ENCODE measurements at places on chromosomes 3 and 15.

DNA sequence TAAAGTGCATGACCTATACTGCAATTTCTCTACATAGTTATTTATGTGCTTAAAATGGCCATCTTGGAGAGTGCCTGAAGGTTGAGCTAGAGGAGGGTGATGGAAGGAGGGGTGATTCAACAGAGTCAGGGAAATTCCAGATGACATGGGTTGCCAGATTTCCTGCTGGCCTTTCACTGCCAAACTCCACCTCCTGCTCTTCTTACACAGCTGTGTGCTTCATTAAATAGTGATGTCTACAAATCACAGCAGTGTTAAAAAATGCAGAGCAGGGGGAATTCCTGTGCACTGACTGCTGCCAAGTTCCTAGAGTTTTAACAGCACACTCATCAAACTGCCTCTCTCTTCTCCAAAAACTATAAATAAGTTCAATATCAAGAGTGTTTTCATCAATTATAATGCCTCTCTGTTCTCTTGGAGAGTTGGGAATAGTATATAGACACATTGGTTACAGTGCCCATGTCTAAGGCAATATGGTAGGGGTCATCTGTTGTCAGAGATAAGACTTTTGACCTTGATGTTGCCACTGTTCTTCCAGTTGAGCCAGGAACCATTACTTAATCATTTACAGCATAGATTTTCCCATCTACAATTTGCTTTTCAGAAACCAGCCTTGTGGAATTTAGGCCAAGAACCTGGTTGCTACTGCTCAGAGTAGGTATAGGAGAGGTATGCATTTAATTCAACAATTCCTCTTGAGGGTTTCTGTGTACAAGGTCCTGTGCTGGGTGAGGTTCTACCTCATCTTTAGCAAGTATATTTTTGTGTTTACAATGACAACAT is 79.6 kb downstream of the TP63 start:
- DNase-seq = peak; percentile 26

- DNase-seq = no peak
Observed at GRCh38 chr3:53089511-53089910, 40.7 kb downstream of the RFT1 start.

DNA sequence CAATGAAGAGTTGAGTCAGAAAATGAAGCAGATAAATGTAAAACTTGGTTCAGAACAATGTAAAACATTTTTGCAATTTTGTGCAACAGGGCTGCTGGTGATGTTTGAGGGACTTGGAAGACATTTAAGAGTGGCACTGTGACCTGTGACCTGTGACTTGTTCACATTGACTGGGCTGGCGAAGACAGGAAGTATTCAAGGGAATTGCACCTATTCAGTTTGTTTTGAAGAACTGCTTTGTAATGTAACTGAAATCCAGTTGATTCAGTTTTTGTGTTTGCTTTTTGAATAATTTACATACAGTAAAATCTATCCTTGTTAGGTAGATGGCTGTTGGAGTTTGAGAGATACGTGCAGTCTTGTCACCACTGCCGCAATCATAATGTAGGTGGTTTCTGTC is 35.4 kb downstream of the MCTP2 start:
- DNase-seq = peak; percentile 18

GRCh38 chr3:190424478-190425439 is 24.9 kb downstream of the TMEM207 start:
- peak; percentile 67 for DNase-seq

GRCh38 chr3:125693887-125694286 is 98.6 kb upstream of the OSBPL11 start:
- DNase-seq = no peak

GRCh38 chr3:4750306-4750968 is 228.8 kb upstream of the BHLHE40 start:
- DNase-seq = no peak

- DNase-seq = no peak
Observed at GRCh38 chr3:73600293-73600938, 24.3 kb downstream of the PDZRN3 start.

DNA sequence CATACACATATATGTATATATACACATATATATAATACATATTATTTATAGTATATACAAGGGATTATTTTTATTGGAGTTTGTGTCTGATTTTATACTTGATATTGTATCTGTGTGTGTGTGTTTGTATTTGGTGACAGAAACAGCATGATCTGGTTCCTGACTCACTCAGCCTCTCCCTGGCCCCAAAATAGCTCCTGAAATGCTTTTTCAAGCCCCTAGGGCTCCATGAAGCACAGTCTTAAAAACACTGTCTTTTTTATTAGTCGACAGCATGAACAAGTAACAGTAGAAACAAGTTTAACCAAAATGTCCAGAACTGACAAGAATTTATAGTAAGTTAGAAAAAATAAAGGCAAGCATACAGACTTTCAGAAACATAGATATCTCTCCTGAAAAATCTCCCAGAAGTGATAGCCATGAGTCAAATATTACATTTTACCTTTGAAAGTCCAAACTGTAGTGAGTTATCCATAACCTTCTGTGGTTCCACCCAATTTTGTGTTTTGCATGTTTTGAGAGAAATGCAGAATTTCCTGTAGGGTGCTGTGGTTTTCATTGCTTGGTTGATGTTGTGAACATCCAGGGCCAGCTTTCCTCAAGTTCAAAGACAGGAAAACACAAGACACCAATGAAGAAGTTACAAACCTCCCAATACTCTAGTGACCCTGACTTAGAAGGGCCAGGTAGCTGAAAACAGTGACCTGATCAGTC is 98.5 kb upstream of the CCDC80 start:
- DNase-seq = peak; percentile 21

- no peak for DNase-seq
Observed at GRCh38 chr3:64088408-64089205, 65.3 kb upstream of the PSMD6 start.

DNA sequence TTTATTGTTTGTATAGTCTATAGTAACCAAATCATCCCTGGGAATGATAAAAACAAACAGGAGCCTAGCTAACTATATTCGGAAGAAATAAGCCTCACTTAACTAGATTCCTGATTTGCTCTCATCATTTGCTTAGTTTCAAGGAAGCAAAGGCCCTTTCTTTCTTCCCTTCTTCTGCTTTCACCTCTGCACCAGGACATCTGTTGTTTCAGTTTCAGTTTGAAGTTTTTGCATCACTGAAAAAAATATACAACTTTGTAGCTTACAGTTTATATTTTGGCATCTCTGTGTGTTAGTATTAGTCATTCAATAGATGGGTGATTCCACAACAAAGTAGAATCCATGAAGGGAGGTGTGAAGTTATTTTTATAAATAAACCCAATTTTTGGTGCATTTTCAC is 113.6 kb upstream of the SNTN start:
- DNase-seq = no peak

- no peak for DNase-seq
Observed at GRCh38 chr3:147737376-147737775, 328.2 kb downstream of the ZIC1 start.

- no peak for DNase-seq
Observed at GRCh38 chr3:170802164-170803151, 67.5 kb downstream of the RPL22L1 start.

DNA sequence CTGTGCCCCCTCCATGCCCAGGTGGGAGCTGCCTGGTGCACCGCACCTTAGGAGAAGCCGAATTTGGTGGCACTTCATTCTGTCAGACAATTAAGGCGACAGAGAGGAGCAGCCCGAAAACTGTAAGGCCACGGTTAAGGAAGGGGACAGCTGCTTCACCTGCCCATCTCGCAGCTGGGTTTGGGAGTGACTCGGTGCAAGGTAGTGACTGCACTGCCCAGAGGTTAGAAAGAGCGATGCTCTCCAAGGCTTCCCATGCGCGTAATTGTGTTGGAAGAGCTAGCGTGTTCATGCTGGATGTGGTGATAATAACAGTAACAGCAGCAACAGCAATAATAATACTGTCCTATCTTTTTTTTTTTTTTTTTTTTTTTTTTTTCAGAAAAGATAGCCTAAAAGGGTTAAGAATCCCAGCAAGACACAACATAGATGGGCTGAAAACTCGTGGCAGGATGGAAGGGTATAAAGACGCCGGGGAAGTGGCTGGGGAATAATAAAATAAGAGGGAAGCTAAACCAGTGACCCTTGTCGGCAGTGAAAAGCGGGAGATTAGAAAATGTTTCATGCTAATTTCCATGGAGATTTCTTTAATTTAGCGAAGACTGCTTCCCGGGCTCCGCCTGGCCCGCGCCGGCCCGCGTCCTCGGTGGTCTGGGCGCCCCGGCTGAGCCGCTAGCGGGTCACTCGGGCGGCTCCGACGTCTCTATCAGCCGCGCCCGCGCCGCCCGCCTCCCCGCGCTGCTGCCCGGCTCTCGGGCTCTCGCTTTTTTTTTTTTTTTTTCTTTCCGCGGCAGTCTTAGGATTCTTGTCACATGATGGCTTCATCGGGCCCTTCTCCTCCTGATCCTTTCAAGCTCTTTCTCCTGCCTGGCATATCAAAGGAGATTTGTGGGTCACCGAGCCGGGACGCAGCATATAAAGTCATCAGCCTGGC is 617.1 kb downstream of the NR2F2 start:
- DNase-seq = no peak

- DNase-seq = no peak
Observed at GRCh38 chr3:13876451-13877100, 3.3 kb downstream of the WNT7A start.

DNA sequence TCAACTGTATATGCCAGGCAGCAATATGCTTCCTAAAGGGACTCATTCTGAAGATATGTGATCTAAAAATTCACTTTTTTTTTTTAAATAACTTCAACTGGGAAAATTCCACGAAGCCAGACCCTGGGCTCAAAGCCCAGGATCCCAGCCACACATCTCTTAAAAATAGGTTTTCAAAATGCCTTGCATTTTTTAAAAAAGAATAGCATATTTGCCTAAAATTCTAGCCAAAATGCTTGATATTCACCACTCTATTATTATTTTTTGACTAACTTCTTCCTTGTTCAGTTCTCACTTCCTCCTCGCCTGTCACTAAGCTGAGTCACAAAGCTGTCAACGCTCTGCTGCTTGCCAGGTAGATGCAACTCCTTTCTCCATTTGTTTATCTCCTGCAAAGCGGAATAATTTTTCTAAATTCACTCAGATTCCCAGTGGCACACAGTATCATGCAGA is 28.0 kb upstream of the VGLL4 start:
- no peak for DNase-seq

- peak; percentile 39 for DNase-seq
Observed at GRCh38 chr3:184740509-184741258, 28.8 kb upstream of the MAGEF1 start.

GRCh38 chr3:64816355-64816754 is 128.6 kb upstream of the ADAMTS9 start:
- no peak for DNase-seq

- DNase-seq = no peak
Observed at GRCh38 chr15:55858661-55859060, 115.7 kb upstream of the PRTG start.

GRCh38 chr3:85576697-85577200 is 618.0 kb downstream of the CADM2 start:
- DNase-seq = no peak

- DNase-seq = no peak
Observed at GRCh38 chr3:146464783-146465182, 4.6 kb downstream of the PLSCR2 start.

- DNase-seq = no peak
Observed at GRCh38 chr15:100098705-100099104, 243.1 kb downstream of the ADAMTS17 start.

DNA sequence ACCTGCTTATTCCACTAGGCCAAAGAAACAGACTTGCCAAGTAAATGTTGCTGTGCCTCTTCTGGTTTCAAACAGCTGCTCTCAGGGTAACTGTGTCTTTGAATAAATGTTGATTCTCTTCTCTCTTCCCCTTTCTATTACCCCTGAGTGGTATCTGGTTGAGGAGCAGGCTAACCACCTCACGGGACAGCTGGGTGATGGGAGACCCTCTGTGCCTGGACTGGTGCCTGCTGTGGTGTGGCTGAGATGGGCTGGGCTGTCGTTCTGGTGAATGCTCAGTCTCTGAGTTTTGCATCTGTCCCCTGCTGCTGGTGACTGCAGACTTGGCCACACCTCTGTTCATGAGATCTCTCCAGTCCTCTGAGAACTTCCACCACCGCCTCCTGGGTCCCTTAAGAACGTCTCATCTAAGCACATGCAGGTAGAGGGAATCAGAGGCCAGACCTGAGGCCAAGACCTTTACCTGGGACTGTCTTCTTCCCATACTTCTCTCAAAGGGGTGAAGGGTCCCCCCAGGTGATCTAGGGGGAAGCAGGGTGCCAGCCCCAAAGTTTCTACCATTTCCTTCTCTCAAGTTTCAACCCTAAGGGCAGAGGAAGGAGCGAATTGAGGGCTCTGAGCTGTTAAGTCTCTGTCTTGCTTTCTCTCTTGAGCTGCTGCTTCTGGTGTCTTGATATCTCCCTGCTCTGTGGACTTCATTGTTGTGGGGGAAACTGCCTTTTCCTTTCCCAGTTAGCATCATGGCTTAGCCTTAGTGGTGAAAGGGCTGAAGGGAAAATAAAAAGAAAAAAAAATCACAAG is 252.9 kb downstream of the EBLN2 start:
- DNase-seq = no peak

DNA sequence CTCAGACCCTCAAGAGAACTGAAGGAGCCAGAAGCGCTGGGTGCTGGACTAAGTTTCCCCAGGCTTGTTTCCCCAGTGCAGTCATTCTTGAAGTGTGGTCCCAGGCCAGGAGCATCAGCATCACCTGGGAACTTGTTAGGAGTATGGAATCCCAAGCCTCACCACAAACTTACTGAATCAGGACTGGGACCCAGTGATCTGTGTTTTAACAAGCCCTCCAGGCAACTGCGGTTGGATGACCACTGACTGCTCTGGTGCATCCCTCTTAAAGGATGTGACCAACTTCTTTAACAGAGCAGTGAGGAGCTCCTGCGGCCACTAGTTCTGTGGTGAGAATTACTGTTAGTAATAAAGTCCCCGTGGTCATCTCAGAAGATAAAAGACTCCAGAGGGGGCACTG is 62.4 kb upstream of the DAZL start:
- DNase-seq = no peak

- peak; percentile 55 for DNase-seq
Observed at GRCh38 chr3:45488591-45488990, 100.2 kb downstream of the LARS2 start.

GRCh38 chr3:37025561-37026335 is 32.4 kb downstream of the MLH1 start:
- no peak for DNase-seq

DNA sequence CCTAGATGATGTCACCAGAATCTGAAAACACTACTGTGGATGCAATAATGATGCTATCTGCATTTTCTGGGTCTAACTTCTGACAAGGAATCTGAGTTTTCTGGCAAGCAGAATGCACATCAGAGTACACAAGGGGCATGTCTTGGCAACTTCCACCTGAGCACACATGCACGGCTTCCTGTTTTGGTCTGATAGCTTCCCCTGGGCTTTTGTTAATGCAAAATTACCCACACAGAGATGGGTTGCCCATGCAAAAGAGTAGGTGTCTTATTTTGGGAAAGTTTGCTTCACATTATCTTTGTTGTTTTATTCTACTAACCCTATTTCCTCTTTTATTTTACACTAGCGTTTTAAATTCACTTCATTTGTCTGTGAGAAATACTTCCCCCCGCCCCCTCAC is 74.2 kb upstream of the SATB1 start:
- DNase-seq = no peak

GRCh38 chr15:89852342-89852995 is 37.8 kb upstream of the ANPEP start:
- DNase-seq = no peak
